ENCODE measurements at places on chromosomes 11 and 22. TPM values are rescaled to one million over a fixed set of nuclear protein-coding genes. Genes with fewer than 3 reads are reported as not detected.
A peak's percentile ranks its signal among the peaks of the same experiment; 100 is the strongest.

DNA sequence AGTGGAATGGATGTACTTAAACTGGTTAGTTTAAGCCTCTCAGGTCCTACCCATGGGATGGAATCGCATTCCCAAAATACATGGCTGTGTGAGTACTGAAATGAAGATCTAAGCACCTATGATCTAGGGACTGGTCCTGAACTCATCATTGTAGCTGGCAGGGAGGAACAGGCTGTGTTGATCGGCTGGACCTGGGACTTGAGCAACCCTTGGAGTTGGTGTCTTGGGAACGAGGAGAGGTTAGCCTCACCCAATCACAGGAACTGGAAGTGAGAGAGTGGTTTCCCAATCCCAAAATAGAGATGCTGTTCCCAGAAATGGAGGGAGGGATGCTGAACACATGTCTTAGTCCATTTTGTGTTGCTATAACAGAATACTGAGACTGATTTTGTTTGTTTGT lies 16.4 kb upstream of the ASCC2 start:
- peaks cover 19% of the 10 kb centered on the region for H3K4me1 ChIP-seq
- H3K27me3 ChIP-seq = no peaks in the 10 kb centered on the region
- H3K36me3 ChIP-seq = no peaks in the 10 kb centered on the region
- no peak overlapping the region for H3K4me3 ChIP-seq
- no peak overlapping the region for H3K27ac ChIP-seq
- DNase-seq = no peak

The GGTLC3 gene
- total RNA-seq = not detected

GRCh38 chr11:25615841-25616240 lies 716.1 kb upstream of the ANO3 start:
- no peaks in the 10 kb centered on the region for H3K27me3 ChIP-seq
- H3K36me3 ChIP-seq = no peaks in the 10 kb centered on the region
- no peak overlapping the region for H3K27ac ChIP-seq
- H3K4me1 ChIP-seq = no peaks in the 10 kb centered on the region
- H3K4me3 ChIP-seq = no peak overlapping the region

- H3K4me1 ChIP-seq = peaks cover 25% of the 10 kb centered on the region
- H3K36me3 ChIP-seq = no peaks in the 10 kb centered on the region
- H3K4me3 ChIP-seq = no peak overlapping the region
- H3K27me3 ChIP-seq = no peaks in the 10 kb centered on the region
- peak overlapping the region; percentile 30 for H3K27ac ChIP-seq
- peak; percentile 15 for DNase-seq
These were observed 185.5 kb downstream of the KIRREL3 start for GRCh38 chr11:126815111-126815510.

DNA sequence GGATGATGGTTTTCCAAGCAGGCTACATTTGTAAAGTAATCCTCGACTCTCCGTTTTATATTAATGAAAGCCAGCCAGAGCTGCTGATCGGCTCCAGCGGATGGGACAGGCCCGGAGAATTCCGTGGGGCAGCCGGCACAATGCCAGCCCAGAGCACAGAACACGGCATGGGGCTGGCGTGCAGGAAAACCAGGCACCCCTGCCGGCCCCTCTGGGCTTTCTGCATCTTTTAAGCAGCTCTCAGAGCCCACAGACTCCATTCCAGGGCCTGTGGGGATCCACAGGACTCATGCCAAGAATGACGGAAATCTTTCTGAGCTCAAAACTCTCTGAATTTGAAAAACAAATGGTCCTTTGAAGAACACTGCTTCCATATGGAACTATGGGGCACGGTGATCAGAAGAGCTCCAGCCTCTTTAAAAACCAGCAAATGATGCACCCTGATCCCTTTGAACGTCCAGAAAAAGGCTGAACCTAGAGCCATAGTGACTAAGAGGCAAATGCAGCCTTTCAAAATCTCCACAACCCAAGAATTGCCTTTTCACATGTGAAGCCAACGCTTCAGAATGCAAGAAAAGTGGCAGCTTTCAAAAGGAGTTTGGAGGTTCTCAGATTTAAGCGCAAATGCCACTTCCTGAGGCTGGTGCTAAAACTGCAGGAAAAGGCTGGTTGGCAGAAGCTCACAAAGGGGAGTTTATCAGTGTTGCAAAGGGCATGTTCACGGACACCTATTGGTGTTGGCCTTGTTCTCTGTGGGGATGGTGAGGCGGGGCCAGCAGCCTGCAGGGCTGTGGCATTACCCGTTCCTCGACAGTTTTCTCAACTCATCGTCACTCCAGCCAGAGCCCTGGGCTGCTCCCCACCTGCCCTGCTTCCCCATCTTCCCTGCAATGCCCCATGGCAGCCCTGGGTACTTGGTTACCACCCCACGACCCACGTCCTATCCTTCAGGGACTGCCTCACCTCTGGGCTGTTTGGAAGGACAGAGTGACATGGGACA lies 212.5 kb downstream of the CTTN start:
- no peak overlapping the region for H3K4me3 ChIP-seq
- H3K36me3 ChIP-seq = no peaks in the 10 kb centered on the region
- no peaks in the 10 kb centered on the region for H3K27me3 ChIP-seq

DNA sequence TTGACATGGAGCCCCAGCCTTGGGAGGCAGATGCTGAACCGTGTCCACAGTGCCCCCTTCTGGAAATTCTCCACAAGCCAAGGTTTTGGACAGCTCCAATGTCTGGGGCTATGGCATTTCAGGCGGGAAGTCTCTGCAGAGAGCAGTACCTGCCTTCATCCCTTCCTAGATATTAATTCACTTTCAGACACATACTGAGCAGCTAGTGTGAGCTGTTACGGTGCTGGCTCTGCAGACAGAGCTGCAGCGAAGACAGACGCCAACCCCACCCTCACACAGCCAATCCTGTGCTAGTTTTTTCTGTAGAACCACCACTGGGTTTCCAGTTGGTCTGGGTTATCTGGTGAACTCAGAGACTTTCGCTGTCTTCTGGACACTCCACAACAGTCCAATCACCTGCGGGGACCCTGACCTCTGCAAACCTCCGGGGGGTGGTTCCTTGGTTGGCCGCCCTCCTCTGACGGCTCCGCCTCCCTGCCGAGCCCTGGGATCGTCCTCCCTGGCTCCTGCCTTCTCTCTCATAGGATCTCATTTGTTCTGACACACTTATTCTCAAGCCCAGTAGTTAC lies 9.1 kb downstream of the LMF2 start:
- H3K4me3 ChIP-seq = no peak overlapping the region
- H3K27ac ChIP-seq = no peak overlapping the region
- H3K4me1 ChIP-seq = no peaks in the 10 kb centered on the region
- no peaks in the 10 kb centered on the region for H3K27me3 ChIP-seq

GRCh38 chr11:126929179-126930061 lies 71.2 kb downstream of the KIRREL3 start:
- no peak overlapping the region for H3K27ac ChIP-seq
- H3K4me3 ChIP-seq = no peak overlapping the region
- H3K36me3 ChIP-seq = no peaks in the 10 kb centered on the region
- no peaks in the 10 kb centered on the region for H3K4me1 ChIP-seq
- no peak for DNase-seq

The CST6 gene
- not detected for total RNA-seq

The WT1 gene
- not detected for total RNA-seq

- DNase-seq = no peak
- H3K4me1 ChIP-seq = no peaks in the 10 kb centered on the region
- H3K36me3 ChIP-seq = no peaks in the 10 kb centered on the region
- no peak overlapping the region for H3K27ac ChIP-seq
- H3K27me3 ChIP-seq = peaks cover 10% of the 10 kb centered on the region
- H3K4me3 ChIP-seq = no peak overlapping the region
These were observed 52.3 kb downstream of the TST start for GRCh38 chr22:36966851-36967540.

DNA sequence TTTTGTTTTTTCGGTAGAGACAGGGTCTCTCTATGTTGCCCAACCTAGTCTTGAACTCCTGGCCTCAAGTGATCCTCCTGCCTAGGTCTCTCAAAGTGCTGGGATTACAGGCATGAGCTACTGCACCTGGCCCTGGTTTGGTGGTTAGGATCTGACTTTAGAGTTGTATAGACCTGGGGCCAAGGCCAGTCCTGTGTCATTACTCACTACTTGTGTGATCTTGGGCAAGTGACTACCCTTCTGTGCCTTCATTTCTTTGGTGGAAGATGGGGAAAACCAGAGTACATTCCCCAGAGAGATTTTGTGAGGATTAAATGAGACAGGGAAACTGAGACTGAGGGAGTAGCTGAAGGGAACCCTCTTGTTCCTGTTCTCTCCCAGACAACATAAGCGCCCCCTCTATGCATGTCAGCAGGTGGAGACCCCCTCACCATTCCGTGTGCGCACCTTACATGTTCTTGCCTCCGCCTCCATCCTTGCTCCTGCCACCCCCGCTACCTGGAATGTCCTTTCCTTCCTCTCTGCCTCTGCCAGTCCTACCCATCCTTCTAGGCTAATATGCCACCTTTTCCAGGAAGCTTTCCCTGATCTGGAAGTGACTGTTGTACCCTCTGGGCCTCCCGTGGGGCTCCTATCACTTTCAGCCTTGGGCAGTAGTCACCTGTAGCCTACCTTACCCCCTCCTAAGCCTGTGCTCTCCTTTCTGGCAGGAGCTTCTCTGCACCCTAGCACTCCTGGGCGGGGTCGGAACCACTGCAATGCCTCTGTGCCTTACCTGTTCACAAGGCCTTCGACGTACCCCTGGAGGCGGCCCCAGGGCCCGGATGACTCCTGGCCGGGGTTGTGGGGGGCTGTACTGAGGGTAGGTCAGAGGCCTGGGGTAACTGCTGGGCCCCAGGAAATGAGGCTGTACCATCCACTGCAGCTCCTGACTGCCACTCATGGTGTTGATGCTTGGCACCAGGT lies 3.9 kb downstream of the FOSL1 start:
- no peak overlapping the region for H3K4me3 ChIP-seq
- peaks cover 86% of the 10 kb centered on the region for H3K36me3 ChIP-seq
- no peak for DNase-seq
- no peak overlapping the region for H3K27ac ChIP-seq
- H3K4me1 ChIP-seq = peaks cover 66% of the 10 kb centered on the region

- no peak for DNase-seq
- H3K4me3 ChIP-seq = no peak overlapping the region
- H3K36me3 ChIP-seq = no peaks in the 10 kb centered on the region
- no peak overlapping the region for H3K27ac ChIP-seq
- H3K27me3 ChIP-seq = no peaks in the 10 kb centered on the region
- H3K4me1 ChIP-seq = no peaks in the 10 kb centered on the region
These were observed 189.5 kb downstream of the FAM76B start for GRCh38 chr11:95599959-95600586.

Data from SJSA1 (cell line).